Midbrain (tissue), 1 donor: ENCODE measurements at places on chromosomes 3 and 15.

- no peak for DNase-seq
These were observed 5.6 kb downstream of the CPB1 start for GRCh38 chr3:148833223-148833622.

DNA sequence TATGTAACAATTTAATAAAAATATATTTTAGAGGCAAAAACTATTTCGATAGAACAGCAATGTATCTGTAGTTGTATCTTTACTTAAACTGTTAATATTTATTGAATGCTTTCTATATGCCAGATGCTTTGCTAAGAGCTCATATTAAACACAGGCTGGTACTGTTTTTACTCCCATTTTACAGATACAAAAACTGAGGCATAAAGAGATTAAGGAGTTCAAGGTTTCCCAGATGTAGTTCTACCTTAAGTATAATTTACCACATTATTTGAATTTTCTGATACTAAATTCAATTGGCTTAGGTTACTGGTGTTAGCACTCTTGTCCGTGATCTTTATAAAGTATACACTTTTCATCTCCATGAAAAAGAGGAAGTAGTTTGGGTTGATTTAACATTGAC is 149.8 kb downstream of the ROBO2 start:
- no peak for DNase-seq

GRCh38 chr15:89399238-89400115 is 64.9 kb upstream of the POLG start:
- peak; percentile 70 for DNase-seq

- no peak for DNase-seq
These were observed 3.6 kb upstream of the GK5 start for GRCh38 chr3:142228964-142229363.

- no peak for DNase-seq
These were observed 564.1 kb downstream of the GBE1 start for GRCh38 chr3:81197386-81197785.

- DNase-seq = no peak
These were observed 528 bp upstream of the TATDN2 start for GRCh38 chr3:10247679-10248183.

- DNase-seq = no peak
These were observed 390.7 kb upstream of the RGMA start for GRCh38 chr15:93479715-93480114.

- no peak for DNase-seq
These were observed 7.9 kb upstream of the GP9 start for GRCh38 chr3:129052675-129053074.

- DNase-seq = peak; percentile 1
These were observed 160.4 kb upstream of the KCNH8 start for GRCh38 chr3:18987862-18988447.

- no peak for DNase-seq
These were observed 11.1 kb upstream of the ROPN1B start for GRCh38 chr3:125957674-125958510.

- no peak for DNase-seq
These were observed 32.4 kb upstream of the SLC6A6 start for GRCh38 chr3:14369675-14370669.

DNA sequence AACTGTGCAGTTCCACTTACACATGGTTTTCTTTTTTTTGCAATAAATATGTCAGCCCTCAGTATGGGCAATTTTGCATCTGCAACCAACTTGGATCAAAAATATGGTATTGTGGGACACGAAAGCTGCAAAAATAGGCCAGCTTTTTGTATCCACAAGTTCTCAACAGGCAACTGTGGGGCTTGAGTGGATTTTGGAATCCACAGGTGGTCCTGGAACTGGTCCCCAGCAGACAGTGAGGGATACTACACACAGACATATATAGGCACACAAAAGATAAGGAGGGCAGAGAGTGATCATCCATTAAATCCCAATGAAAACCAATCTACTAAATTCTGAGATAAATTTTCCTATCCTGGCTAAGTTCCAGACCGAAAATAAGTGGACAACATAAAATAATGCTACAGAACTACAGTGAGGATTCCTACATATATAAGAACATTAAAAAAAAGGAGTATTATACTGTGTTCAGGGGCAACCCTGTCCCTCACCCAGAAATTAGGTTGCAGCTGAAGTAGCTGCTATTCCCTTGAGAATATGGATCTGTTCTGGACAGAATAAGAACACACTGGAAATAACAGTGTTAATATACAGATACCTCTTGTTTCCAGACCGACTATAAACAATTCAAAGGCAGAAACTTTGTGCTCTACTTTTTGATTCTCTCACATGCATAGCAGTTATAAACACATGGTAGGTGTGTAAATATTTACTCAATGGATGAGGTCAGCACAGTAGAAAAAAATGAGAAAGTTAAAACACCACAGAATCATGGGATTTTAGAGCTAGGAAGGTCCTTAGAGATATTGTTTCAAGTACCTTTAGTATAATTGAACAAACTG is 25.4 kb downstream of the DENND4A start:
- DNase-seq = no peak

GRCh38 chr15:74840851-74841775 is 1.8 kb downstream of the ULK3 start:
- DNase-seq = no peak

DNA sequence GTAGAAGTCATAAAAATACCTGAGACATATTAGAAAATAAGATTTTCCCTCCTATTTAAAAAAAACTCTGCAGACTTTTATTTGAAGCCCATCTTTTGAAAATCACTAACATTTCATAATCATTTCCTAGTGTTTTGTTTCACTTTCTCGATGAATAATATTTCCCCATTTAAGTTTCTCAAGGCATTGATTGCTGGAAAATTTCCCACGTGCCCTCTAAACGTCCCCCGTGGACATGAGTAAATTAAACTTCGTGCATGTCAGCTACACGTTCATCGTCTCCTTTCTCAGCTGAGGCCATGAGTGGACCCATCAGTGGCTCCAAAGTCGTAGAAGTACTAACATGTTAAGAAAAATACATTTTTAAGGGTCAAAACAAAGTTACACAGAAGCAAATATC is 2.0 kb upstream of the TM2D3 start:
- no peak for DNase-seq

GRCh38 chr3:9930804-9931418 is 2.7 kb upstream of the CRELD1 start:
- no peak for DNase-seq

DNA sequence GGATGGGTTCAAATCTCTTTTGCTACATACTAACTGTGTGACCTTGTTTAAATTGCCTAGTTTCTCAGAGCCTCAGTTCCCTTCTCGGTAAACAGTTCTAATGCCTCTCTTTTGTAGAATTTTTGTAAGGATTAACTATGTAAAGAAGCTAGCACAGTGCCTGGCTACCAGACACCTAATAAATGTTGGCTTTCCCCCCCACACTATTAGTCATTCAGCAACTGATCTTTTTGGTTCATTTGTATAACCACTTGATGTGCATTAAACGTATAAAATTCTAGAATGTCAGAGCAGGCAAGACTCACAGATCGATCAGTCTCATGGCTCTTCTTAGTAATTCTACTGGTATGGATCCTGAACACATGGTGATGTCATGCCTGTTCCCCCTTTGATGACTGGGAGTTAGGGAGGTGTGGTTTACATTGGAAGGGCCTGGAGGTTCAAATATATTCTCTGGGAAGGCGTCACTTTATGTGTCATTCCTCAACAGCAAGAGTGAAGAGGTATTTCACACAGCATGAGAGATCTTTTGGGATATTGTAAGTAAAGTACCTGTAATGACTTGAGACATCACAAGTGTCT is 6.5 kb downstream of the TAGLN3 start:
- no peak for DNase-seq

DNA sequence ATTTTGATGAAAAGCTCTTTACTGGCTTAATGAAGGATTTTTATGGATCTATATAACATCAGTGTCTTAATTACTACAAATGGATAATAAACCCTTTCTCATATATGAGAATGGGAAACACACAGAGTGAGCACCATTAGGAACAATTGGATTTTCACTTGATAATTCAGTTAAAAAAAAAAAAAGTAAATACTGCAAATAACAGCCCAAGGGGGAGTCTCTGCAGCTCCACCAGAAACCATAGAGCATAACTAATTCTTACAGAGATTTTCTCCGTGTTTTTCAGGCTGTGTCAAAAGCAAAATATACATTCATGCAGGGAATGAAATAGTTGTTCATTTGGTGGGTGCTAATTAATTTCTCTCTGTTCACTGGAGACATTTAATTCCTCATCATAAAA is 125.3 kb downstream of the EBLN2 start:
- DNase-seq = no peak

DNA sequence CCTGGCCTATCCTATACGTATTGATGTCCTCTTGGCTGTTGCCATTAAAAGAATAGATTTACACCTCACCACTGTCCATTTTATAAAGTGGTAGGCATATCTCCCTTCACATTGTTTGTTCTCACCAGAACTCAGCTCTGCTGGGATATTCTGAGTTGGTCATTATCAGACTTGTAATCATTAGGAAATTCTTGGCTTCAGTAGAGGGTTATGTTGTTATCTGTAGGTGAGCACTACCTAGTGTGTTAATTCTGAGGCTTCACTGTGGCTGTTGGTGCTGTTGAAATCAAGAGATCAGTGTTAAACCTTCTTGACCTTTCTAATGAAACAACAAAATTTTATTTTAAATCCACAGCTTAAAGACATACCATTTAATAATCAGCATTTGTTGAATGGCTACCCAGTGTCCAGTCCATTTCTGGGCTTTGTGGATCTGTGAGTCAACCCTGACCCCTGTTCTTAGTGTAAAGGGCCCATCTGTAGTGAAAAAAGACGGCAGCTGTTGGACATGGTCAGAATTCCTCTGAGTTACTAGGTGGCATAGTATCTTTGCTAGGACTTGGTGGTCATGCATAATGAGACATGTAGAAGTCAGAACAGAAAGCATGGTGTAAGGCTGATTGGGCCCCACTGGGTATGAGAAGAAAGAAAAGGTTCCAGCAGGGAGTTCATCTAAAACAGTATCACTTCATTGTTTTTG is 32.9 kb upstream of the P4HTM start:
- no peak for DNase-seq

DNA sequence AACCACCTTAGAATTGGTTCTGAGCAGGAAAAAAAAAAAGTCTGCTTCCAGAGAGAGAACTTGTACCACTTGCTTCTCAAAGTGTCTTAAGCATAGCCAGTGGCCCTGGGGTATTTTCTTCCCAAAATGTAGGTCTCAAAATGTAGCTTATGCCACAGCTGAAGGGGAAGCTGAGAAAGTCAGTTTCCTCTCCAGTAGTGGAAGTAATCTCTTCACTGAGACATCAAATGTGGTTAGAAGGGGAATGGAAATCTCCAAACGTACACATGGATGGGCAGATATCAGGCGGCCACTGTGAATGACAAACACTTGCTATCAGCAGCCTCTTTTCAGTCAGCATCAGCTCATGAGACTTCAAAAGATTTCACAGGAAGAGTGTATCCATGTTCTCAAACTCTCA is 841.2 kb downstream of the TUSC7 start:
- no peak for DNase-seq

GRCh38 chr15:66040211-66040892 is 171.1 kb downstream of the RAB11A start:
- DNase-seq = no peak

DNA sequence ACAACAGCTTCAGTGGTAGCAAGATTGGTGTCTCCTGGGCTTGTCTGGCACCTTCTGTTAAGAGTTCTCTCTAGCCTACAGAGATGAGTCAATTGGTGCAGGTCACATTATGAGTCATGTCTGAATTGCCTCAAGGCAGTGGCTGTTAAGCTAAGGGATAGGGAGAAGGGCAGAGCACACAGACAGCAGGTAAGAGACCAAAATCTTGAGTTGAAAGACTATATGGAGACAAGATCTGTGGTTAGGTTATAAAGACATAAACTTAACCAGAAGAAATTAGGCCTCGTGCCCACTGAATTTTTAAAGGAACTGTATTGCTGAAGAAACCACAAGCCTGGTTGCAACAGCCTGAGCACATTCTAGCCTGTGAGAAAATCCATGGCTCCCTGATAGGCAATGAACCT is 19.2 kb upstream of the KPNA1 start:
- DNase-seq = no peak

- no peak for DNase-seq
These were observed 175.6 kb downstream of the SMAD6 start for GRCh38 chr15:66877477-66878271.

- DNase-seq = no peak
These were observed 10.9 kb upstream of the RTP1 start for GRCh38 chr3:187186375-187186774.

GRCh38 chr3:185164428-185165217 is 11.8 kb upstream of the C3orf70 start:
- DNase-seq = no peak

DNA sequence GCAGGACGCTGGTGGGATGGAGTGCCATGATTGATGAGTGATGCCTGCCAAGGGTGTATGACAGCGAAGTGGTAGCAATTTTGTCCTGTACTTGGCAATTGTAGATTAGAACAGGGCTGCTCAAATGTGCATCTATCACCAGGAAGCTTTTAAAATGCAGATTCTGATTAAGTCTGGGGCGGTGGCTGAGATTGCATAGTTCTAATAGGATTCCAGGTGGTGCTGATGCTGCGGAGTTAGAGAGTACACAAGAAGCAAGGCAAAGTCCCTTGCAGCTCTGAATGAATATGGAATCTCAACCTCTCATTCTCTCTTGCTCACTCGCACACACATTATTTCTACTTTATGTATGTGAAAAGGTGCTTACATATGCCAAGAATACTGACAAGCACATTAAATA is 670.4 kb downstream of the FHIT start:
- DNase-seq = no peak

GRCh38 chr3:11764931-11765363 is 81.7 kb downstream of the TAMM41 start:
- no peak for DNase-seq

DNA sequence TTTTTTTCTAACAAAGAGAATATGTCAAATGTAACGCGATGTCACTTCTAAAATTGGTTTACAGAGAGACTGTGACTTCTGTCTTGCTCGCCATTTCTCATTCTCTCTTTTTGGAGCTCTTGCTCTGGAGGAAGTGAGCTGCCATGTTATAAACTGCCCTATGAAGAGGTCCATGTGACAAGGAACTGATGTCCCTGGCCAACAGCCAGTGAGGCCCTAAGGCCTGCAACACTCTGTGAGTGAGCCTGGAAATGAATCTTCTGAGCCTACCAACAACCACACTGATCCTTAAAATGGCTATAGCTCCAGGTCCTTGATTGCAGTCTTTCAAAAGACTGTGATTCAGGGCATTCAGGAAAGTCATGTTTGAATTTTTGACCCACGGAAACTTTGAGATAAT is 49.9 kb downstream of the NMD3 start:
- DNase-seq = no peak

DNA sequence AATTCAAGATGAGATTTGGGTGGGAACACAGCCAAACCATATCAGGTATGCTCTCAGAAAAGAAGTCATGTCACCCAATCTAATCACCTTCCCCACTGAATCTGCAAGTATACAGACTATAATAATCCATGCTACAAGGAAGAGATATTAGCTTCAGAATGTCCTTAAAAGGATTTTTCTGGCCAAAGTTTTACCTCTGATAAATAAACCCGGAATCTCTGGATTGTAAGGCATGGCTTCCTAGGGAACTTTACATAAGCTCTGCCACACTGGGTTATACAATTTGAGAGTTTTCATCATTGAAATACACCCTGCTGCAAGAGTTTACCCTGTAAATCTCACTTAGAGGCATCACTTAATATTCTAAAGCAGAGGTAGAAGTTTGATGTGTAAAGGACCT is 330.5 kb upstream of the KCNMB2 start:
- DNase-seq = no peak

- no peak for DNase-seq
These were observed 79.2 kb downstream of the ABHD5 start for GRCh38 chr3:43769885-43770425.
